Hepatic stellate cell (primary cell): ENCODE measurements at places on chromosomes 2 and 18.

DNA sequence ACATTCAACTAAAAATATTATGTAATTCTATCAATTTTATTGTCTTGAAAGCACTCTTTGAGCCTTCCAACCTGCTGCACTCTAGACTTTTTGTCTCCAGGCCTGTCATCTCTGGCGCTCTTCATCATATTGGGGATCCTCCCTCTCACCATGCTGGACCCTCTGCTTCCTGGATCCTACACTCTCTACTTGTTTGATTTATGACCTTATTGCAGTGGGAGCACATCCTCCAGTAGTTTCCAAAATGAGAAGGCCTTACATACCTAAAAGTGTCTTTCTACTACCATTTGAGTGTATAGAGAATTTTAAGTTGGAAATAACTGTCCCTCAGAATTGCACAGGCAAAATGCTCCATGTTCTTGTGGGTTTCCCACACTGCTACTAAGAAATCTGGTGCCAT, 25.2 kb downstream of the PNO1 start:
- no peak for DNase-seq

DNA sequence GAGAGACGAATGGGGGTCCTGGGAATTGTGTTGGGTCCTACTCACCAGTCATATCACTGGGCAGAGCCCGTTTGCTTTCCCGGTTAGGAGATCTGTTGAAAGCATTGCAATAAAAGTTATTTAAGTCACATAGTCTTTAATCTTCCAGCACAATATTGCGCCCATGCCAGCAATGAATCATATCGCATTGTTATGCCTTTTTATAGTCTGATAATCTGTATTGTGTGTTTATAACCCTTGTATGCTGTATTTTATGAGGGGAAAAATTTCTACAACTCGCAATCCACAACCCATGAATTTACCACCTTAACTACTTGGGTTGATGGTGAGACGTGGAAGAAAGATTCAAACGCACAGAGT, 211.9 kb upstream of the SMIM21 start:
- no peak for DNase-seq

GRCh38 chr2:100643906-100644501, 81.2 kb downstream of the PDCL3 start:
- no peak for DNase-seq

GRCh38 chr2:233065954-233066470, 5.9 kb downstream of the INPP5D start:
- DNase-seq, result no peak

GRCh38 chr2:176956791-176957190, 255.8 kb upstream of the HNRNPA3 start:
- DNase-seq, result no peak

- DNase-seq, result no peak
Measured at GRCh38 chr2:750628-751027, 73.4 kb upstream of the TMEM18 start.

DNA sequence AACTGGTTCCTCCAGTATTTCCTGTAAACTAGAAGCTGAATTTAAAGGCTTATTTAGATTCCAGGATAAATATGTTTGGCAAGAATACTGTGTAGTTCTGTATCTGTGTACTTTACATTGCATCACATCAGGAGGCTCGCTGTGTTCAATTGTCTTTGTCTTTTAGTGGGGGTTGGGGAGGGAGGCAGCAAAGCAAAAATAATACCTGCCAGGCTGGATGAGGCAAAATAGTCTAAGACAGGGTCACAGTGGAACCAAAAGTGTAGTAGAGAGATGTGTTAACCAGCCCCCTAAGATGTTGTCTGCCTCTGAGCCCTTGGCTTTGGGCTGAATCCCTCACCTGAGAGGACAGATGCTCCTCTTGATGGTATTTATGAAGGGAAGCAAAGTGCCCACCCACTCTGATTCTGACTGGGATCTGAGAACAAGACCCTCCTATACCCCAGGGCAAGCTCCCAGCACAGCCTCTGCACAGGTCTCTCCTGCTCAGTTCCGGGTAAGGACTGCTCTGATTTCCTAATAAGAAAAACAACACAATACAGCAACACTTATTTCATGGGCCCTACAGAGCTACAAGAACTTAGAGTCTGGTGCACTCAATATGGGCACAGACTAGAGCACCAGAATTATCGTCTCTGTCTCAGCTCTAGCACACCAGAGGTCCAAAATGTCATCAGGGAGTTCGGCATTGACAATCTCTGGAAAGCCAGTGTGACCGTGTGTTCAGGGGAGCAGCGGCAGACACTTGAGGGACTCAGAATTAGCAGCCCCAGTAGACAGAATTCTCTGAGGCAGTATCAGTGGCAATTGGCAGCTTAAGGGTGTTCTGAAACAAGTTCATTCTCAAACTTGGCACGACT, 7.2 kb upstream of the AFTPH start:
- DNase-seq, result no peak

DNA sequence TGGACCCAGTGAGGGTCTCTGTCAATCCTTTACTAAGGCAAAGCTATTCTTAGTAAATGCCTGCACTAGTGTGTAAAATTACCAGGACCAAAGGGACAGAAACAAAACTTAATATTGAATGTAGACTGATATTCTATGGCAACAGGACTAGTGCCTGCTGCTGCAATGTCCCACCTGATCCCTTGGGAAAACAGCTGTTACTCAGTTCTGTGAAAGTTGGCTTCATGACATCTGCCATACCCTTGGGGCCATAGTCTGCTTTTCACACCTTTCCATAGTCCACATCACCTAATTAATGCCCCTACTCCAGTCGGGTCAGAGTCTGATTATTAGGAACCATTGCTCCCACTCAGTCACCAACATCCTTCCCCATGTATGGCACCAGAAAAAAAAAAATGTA, 14.5 kb downstream of the DNAJC27 start:
- DNase-seq, result no peak
